ENCODE measurements at places on chromosomes 1 and 21.

DNA sequence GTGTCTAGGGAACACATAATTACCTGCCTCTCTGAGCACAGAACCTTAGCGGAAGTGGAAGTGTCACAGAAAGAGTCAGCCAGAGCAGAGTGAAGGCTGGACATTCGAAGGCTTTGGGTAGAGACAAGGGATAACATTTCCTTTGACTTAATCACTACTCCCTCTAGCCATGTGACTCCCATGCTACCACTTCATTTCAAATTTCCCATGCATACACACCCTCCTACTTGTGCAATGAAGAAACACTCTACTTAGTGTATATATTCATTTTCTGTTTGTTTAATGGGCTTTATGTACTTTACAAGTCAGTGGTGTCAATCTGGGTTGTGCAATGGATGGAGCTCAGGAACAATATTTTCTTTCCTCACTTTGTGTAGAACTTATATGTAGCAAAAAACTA is 6.9 kb downstream of the ANKRD35 start:
- no peak for DNase-seq

GRCh38 chr1:155970531-155971167 is 7.7 kb downstream of the ARHGEF2 start:
- no peak for DNase-seq

- no peak for DNase-seq
Observed at GRCh38 chr1:66542314-66542713, 8.4 kb downstream of the SGIP1 start.

DNA sequence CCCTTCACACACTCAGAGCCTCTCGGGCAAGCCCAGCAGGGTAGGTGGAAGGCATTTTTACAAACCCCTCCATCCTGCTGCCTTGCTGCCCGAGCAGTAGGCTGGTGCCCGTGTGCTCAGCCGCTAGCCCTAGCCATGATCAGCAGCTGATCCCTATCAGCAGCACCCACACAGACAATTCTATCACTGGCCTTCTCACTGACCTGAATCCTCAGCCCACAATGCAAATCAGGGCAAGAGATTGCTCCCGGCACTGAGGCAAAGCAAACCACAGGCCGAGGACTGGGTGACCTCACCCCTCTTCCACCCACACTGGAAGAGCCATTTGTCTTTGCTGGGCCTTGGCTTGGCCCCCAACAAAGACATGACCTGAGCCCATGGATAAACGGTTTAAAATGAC is 895 bp upstream of the PDZK1 start:
- DNase-seq = no peak

DNA sequence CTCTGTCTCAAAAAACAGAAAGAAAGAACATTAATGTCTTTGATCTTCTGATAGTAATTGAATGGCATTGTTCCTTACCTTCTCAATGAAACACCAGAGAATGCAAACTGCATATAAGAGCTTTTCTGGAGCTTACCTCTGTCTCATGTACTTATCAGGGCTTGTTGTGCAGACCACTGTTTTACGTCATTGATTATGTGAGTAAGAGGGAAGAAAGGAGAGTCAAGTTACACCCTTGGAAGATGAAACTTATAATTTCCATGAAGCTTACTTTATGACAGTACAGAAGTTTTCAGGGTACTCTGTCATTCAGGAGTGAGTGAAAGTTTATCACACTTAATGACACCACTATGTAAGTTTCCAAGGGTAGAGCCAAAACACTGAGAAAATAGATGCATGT is 49.0 kb upstream of the MAB21L3 start:
- no peak for DNase-seq

DNA sequence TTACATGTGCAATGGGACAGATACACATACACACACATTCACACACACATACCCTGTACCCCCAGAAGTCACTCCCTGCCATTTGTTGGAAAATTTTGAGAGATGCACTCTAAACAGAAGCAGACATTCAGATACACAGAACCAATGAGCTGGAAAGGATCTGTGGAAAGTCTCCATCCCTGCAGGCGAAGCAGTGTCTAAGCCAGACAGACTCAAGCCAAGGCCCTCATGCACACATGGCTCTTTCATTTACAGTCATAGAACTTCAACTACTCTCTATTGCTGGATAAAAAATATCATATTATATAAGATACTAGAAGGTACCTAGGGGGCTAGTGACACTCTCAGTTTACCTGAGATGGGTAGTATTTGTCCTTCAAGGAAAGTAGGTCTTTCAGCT is 7.3 kb upstream of the SEC16B start:
- no peak for DNase-seq

DNA sequence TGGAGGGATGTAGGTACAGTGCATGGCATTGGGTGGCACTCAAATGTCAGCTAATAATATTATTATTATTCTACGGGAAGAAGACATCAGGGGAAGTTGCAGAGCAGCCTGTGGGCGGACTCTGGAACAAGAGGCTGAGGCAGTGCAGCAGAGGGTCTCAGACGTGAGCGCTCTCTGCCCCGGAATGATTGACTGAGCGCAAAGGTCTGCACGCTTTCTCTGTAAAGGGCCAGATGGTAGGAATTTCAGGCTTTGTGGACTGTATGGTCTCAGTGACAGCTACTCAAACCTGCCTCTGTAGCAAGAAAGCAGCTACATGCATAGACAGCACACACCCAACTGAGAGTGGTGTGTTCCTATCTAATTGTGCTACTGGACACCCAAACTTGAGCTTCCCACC is 29.6 kb upstream of the VPS13D start:
- DNase-seq = no peak

DNA sequence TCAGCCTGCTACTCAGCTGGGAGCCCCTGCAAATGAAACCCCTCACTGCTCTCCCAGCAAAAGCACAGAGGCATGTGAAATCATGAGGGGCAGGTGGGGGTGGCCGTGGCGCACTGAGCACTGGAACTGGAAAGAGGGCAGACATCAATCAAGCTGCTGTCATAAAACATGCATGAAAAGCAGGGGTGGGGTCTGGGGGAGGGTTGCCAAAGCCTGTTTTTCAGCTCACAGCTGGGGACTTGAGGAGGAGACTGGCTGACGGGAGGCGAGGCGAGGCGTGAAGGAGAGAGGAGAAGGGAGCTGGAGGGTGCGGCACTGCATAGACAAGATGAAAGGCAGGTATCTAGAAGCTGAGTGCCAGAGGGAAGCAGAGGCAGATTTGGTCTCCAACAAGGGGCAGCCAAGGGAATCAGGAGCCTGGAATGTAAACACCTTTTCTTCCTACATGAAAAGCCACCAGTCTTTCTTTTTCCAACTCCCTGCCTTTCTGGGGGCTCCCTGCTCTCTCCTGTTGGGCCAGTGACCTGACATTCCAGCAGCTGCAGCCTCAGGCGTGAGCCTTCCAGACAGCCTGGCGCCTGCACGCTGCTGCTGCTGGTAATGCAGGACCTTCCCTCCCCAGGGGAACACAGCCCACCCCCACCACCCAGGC is 87.0 kb downstream of the NMNAT2 start:
- no peak for DNase-seq

GRCh38 chr1:7478809-7479499 is 292.1 kb upstream of the VAMP3 start:
- DNase-seq = no peak

GRCh38 chr1:51653127-51653526 is 36.2 kb downstream of the OSBPL9 start:
- DNase-seq = no peak

DNA sequence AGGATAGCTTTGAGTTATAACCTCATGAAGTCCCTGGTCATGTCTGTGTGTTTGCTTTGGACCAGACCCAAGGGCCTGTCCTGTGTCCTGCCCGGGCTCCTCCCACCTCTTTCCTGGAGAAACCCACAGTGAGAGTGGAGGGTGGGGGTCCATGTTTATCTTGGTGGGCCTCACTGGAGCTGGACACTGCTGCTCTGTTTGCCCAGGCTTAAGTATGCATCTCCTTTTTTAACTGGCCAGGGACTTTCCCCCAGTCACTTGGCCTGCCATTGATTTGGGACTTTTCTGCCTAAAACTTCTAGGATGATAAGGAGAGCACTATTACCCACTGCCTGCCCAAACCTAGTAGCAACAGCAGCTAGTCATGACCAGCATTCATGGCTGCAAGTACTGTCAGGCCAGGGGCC is 49.8 kb downstream of the DDR2 start:
- DNase-seq = no peak

DNA sequence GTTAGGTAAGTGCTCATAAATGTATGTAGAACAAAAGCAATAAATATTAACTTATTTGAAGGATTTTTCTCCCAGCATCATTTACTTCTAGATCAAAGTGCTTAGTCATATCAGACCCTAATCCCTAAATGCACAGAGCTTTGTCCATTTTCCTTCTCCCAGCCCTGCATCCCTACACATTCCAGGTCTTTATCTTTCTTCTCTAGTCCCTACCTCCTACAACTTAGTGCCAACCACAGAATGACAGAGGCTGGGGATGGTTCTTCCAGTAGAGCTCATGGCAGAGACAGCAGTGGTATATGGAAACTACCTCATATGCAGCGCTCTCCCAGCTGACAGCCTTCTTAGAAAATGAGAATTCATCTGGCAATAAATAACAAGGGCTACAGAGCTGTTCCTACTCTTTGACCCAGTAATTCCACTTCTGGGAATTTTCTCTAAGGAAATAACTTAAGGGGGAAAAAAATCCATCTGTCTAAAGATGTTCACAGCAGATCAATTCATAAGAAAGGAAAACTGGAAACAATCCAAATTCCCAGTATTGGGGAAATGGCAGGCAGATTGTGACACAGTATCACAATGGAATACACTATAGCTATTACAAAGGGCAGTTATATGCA is 62.9 kb upstream of the ROR1 start:
- DNase-seq = no peak

Data from LNCaP clone FGC (cell line).